ENCODE measurements at places on chromosomes 1 and 21.

DNA sequence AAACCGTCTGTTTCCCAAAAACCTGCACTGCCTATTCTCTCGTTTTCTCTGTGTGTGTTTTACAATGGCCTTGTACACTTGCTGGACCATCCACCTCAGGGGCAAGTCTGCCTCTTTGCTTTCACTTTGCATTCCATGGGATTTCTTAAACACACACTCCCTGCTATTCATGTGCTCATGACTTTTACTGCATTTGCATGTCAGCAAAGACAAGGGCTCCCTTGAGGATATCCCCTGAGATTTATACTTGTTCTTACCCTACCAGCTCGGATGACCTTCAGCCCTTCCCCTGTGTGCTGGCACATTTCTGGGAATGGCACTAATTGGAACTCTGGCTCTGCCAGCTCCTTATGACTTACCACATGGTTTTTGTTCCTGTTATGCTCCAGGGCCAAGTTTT, 386.9 kb downstream of the AMY1C start:
- DNase-seq: no peak

DNA sequence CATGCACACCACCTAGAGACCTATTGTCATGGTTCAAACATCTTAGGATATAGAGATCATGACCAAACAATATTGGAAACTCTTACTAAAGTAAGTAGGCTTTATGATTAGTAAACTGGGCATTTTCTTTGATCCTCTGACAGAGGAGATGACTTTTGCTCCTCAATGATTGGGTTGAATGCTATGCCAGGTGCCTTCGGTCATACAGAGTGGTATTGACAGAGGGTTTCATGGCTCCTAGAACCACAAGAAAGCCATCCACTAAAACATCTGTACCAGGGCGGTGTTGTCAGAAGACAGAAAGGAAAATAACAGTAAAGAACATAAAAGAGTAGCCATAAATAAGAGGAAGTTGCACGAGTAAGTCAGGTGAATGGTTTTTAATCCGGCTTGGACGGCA, 20.8 kb upstream of the SAMSN1 start:
- DNase-seq: no peak

GRCh38 chr1:11466416-11466815, 12.5 kb upstream of the DISP3 start:
- DNase-seq: no peak

DNA sequence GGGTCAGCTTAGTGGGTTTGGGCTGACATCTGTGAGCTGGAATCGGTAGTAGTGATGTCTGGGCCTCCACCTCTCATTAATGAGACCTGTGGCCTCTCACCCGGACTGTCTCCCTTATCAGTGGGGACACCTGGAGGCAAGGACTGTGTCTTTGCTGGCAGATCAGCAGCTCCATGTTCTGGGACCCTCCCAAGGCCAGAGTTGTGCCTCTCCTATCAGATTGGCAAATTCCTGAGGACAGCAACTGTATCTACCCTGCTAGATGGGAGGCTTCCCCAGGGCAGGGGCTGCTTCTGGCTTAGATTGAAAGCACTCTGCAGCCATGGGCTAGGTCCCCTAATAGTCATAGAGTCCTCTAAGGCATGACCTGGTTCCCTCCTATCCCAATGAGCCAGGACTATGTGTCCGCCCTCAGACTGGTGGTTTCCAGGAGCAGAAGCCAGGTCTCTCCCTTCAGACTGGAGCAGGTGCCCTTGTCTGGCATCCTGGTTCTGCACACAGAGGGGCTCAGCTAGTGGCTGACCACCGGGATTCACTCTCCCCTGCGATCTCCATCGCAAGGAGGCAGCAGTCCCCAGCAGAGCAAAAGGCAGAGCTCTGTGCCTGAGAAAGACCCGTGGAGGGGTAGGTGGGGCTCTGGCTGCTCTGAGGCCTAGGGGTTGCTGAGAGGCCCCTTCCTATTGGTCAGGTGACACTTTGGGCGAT, 5.8 kb downstream of the DRAXIN start:
- no peak for DNase-seq

DNA sequence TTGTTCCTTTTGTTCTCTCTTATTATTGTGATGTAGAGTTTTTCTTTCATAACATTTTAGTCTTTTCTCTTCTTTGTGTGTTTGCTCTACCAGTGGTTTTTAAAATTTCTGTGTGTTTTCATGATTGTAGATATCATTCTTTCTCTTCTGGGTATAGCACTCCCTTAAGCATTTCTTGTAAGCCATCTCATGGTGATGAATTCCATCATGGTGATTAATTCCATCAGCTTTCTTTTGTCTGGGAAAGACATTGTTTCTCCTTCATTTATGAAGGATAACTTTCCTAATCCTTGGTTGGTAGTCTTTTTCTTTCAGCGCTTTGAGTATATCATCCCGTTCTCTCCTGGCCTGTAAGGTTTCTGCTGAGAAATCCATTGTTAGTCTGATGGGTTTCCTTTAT, 22.7 kb downstream of the CD55 start:
- no peak for DNase-seq

DNA sequence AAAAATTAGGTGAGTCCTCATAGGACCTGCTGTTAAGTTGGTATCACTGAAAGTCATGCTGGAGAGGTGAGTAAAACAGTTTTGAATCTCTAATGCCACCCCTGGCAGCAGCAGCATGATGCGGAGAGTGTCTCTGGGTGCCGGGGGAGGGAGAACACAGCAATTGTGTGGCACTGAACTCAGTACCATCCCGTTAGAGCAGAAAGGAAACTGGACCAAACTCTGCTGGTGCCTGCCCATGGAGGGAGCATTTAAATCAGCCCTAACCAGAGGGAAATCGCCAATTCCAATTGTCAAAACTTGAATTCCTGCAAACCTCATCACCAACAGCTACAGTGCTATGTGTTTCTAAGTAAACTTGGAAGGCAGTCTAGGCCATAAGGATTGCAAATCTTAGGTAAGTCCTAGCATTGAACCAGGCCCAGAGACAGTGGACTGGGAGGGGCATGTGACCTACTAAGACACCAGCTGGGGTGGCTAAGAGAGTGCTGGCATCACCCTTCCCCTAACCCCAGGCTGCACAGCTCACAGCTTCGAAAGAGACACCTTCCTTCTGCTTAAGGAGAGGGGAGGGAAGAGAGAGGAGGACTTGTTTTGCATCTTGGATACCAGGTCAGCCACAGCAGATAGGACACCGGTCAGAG, 30.0 kb downstream of the CD53 start:
- no peak for DNase-seq

- DNase-seq: no peak
These were observed 39.6 kb upstream of the ABCG1 start for GRCh38 chr21:42179316-42179715.

DNA sequence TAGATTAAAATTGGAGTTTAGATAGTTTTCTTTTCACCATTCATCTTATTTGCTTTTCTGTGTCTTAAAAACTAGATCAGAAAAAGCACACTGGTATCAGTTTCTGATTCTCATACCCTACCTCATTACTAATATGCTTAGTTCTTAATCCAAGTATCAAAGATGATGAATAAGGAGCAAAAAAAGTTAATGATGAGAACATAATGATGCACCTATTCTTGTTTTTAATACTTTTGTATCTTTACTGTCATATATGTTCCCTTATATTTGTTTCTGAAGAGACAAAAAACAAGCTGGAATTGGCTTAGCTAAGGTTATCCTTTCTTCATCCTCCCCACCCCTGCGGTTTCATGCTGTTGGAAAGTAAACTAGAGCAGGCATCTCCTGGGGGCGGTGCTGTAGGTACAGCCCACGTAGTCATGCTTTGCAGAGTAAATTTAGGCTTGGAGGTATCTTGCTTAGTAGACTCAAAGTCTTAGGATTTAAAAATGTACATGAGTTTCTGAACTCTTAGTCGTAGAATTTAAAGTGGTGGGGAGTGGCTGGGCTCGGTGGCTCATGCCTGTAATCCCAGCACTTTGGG, 16.4 kb downstream of the CNIH4 start:
- no peak for DNase-seq

- no peak for DNase-seq
These were observed 106.6 kb upstream of the BARHL2 start for GRCh38 chr1:90823686-90824085.

DNA sequence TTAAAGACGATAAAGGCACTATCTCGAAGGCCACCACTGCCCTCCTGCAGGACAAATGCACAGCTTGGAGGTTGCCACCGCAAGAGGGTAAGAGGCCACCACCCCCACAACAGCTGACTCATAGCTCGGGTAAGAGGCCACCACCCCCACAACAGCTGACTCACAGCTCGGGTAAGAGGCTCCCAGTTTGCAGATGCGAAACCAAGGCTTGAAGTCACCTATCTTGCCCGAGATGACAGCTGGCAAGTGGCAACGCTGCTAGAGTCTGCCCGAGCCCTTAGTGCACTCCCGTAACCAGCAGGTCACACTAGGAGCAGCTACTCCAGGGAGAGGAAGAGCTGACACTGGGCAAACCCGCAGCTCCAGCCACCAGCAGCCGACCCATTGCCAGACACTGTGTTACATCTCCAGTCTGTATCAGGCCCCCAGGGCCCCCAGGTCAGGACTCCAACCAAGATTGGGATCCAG, 17.1 kb upstream of the SPSB1 start:
- peak; percentile 71 for DNase-seq

GRCh38 chr1:5099558-5099957, 445.1 kb downstream of the AJAP1 start:
- no peak for DNase-seq

DNA sequence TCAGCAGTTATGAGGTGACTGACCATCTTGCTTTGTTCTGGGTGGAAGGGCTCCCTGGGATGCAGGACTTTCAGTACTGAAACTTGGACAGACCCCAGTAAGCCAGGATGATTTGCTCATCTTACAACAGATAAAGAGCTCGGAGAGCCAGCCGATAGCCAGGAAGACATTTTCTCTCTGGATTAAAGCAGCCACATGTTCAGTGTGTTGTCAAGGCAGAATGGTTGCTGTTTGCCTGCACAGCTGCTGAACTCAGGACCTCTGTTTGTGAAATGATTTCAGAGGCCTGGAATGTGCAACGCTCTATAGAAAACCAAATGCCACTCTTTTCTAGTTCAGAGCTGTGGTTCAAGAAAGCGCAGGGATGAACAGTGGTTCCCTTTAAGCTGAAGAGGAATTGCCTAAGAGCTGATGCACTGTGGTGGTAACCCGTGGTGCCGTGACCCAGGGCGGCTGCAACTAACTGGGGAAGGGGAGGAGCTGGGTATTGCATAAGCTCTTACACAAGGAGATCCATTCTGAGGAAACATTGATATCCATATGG, 40.7 kb downstream of the CASQ2 start:
- no peak for DNase-seq

DNA sequence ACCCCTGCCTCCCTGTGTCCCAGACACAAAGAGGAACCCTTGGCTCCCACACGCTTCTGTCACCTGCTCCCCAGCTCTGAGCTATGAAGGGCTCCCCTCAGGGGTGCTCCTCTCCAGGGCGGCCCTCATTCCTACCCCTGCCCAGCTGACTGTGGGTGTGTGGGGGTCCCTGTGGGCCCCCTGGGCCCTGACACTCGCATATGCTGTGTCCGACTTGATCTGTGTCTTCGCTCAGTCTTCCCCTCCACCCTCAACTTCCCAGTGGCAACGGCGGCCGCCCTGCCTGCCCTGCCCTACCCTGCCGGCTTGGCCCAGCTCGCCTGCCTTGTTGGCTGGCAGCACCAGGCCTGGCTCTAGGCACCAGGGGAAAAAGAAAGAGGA, 1.2 kb downstream of the KCNQ4 start:
- no peak for DNase-seq

GRCh38 chr1:181383695-181384094, 99.6 kb upstream of the CACNA1E start:
- no peak for DNase-seq

GRCh38 chr1:153928245-153928644, 5.5 kb upstream of the GATAD2B start:
- DNase-seq: no peak

- DNase-seq: peak; percentile 75
These were observed 51.3 kb upstream of the GFI1 start for GRCh38 chr1:92538048-92538412.

GRCh38 chr1:10898921-10899320, 102.5 kb upstream of the CASZ1 start:
- no peak for DNase-seq

DNA sequence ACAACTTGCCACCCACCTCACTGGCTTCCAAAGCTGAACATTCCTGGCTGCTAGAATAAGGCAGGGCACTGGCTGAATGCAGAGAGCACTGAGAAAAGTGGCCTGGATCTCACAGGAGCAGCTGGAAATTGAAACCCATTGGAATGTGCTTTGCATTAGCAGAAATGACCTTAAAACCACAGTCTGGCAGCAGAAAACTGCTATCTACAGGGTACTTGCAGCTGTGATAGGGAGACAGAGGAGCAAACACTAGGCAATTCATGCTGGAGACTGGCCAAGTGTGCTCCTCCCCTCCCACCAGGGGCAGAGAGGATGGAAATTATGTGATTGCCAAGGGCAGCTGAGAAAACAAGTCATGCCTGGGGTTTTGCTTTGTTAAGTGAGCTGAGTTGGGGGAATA, 47.2 kb downstream of the HSD3B1 start:
- no peak for DNase-seq

DNA sequence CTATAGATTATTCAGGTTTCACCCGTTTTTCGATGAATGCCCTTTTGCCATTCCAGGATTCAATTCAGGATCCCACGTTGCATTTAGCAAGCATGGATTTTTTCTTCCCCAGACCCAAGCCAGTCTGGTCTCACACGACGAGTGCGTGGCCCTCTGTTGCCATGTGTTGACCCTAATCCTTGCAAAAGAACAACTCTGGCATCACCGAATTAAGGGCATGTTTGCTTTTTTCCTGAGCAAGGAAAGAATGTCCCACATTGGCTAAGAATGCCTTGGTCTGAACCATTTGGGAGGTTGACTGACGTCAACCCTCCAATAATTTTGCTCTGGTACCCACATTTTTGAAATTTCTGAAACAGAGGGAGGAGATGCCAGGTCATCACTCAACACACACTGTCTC, 153.0 kb upstream of the WNT4 start:
- no peak for DNase-seq

DNA sequence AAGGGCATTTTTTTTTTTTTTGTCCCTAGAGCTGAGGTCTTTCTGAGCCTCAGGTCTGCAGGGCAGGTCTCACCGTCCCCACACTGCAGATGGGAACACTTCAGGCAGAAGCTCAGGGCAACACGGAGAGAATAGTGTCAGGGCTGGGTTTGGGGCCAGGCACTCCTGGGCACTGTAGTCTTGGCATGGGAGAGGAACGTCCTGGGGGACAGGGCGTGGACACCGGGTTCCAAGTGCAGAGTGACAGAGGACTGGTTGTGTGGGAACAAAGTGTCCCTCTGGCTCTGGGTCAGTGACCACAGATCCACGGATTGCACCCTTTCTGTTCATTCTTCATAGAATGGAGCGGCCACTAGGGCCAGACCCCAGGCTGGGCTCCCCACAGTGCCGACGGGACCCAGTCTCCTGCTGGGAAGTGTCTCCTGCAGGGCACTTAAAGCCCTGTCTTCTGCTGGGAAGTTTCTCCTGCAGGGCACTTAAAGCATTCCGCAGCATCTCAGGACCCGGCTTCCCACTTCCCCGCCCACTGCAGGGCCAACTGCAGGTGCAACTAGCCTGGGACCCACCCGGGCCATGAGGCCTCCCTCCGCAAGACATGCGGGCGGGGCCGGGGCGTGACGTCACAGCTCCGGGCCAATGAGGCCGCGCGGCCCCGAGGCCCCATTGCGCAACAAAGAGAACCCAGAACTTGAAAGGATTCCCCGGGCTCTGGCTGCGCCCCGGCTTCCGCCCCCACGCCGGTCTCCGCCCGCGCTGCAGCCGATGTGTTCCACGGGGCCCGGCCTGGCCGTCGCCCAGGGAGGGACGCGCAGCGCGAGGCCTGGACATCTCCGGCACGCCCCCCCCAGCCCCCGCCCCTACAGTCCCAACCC, 1.2 kb downstream of the GPR153 start:
- peak; percentile 72 for DNase-seq

Measured in CD4-positive, alpha-beta T cell treated with Interleukin-2 at 100 ng/mL for 4 hours (primary cell).